ENCODE measurements at places on chromosomes 5 and 9. TPM values are rescaled to one million over a fixed set of nuclear protein-coding genes. Genes with fewer than 3 reads are reported as not detected.

The TTC33 gene
- 14.5 TPM for total RNA-seq

The OLFML2A gene
- 27.1 TPM for total RNA-seq

The TTC1 gene
- total RNA-seq = 43.9 TPM

The BTNL8 gene
- total RNA-seq = not detected

The AJM1 gene
- total RNA-seq = 0.88 TPM

The THG1L gene
- 27.9 TPM for total RNA-seq

The PDZD2 gene
- 0.29 TPM for total RNA-seq

The FOXD4L3 gene
- total RNA-seq = under 0.01 TPM

The CDH18 gene
- total RNA-seq = 0.36 TPM

The ARHGEF39 gene
- total RNA-seq = 0.36 TPM

The TAF11L5 gene
- total RNA-seq = not detected

The LOX gene
- 317 TPM for total RNA-seq

The CCDC192 gene
- not detected for total RNA-seq

The IFNA21 gene
- total RNA-seq = not detected

The FGD3 gene
- not detected for total RNA-seq

The GZMA gene
- not detected for total RNA-seq

The C5orf58 gene
- not detected for total RNA-seq

The INSYN2B gene
- total RNA-seq = 3.5 TPM

The NUDT2 gene
- total RNA-seq = 18.3 TPM

The FAM153A gene
- not detected for total RNA-seq

The SPINK4 gene
- not detected for total RNA-seq

The GRXCR2 gene
- not detected for total RNA-seq

The TMEM174 gene
- not detected for total RNA-seq

The FBXW2 gene
- 41.0 TPM for total RNA-seq

The SHISAL2B gene
- not detected for total RNA-seq

The COL23A1 gene
- not detected for total RNA-seq

The POU5F2 gene
- total RNA-seq = 1.8 TPM

The EIF4E1B gene
- not detected for total RNA-seq

The SMIM33 gene
- not detected for total RNA-seq

The PHYKPL gene
- 35.1 TPM for total RNA-seq

The NEUROG1 gene
- not detected for total RNA-seq

The ROPN1L gene
- 0.59 TPM for total RNA-seq

The TLE4 gene
- total RNA-seq = 49.2 TPM

The ZNF608 gene
- total RNA-seq = 14.7 TPM

The RHOBTB3 gene
- 349 TPM for total RNA-seq

The GCNT1 gene
- 78.4 TPM for total RNA-seq

The DOLPP1 gene
- 10.5 TPM for total RNA-seq

All from osteoblast (primary cell).